ENCODE measurements at places on chromosomes 1 and 21.

DNA sequence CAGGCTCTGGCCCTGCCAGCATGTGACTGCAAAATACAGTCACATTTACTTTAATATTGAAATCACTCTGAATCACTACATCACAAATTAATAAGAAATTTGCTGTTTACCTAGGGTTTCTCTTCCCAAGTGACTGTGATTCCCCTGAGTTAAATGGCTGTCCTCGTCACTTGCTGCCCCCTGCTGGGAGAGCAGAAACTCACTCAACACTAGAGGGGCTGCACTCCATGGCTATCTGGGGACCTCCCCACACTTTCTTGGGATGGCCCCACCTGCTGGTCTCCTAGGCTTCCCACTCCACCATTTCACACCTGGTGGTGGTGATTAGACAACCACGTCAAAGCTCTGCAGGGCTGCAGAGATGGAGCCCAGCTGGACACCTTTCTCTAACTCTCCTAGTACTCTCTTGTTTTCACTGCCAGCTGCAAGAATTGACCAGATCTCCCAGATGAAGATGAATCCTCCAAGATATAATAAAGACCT lies 63.4 kb downstream of the CD2 start:
- peak; percentile 85 for DNase-seq

DNA sequence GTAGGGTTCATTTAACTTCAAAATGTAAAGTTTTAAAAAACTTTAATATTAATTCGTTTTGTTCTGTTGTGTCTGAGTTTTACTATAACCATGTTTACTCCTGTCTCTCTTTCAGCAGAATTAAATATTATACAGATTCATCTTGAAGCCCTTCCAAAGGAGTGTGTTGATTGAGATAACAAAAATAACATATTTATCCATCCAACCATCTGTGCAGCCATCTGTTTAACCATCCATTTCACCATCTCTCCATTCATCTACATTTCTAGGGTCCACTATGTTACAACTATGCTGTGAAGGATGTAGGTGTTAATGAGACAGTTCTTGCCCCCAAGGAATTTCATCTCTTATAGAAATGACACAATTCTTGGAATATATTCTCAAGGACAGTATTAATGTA lies 36.0 kb upstream of the GNG12 start:
- no peak for DNase-seq

GRCh38 chr1:151326619-151327222 lies 495 bp downstream of the PI4KB start:
- DNase-seq, result peak; percentile 68

- DNase-seq, result peak; percentile 58
Observed at GRCh38 chr1:203593723-203594122, 32.9 kb upstream of the ATP2B4 start.

DNA sequence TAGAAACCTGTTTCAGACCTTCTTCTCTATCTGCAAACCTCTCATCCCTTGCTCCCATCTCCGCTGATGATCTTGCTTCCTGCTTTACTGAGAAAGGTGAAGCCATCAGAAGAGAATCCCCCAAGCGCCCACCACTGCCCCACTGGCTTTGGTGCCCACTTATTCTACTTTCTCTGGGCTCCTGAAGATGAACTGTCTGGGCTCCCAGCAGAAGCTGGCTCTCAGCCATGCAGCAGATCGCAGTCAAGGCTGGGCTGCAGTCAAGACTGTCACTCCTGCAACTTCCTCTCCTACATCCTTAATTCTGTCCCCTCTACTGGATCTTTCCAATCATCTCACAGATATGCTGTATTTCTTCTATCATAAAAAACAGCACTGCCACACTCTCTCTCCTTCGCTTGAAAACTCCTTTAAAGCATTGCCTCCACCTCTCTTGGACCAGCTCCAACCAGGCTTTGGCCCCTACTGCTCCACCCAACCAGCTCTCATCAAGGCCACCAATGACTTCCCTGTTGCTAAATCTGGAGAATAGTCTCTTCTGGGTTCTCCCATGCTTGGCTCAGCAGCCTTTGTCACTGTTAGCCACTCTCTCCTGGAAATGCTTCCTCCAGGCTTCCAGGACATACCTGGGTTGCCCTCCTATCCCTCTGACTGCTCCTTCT lies 25.8 kb downstream of the TRIM62 start:
- no peak for DNase-seq

- DNase-seq, result peak; percentile 30
Observed at GRCh38 chr1:27527223-27527889, 37.4 kb upstream of the WASF2 start.

DNA sequence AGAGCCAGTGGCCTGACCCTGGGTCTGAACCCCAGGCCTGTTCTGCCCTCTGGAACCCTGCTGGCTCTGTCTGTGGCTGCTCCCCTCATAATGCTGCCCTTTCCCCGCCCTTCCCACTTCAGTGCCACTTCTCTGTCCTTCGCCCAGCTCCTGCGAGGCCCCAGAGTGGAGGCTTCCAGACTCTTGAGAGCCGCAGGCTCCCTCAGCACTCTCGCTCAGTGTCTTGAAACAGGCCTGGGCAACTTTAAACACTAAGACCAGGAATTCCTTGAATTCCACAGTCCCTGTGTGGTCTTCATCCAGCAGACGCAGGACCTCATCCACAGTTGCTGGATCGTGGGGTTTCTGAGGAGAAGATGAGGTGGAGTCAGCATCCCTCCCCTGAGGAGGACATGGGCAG lies 3.5 kb downstream of the CRNN start:
- no peak for DNase-seq

DNA sequence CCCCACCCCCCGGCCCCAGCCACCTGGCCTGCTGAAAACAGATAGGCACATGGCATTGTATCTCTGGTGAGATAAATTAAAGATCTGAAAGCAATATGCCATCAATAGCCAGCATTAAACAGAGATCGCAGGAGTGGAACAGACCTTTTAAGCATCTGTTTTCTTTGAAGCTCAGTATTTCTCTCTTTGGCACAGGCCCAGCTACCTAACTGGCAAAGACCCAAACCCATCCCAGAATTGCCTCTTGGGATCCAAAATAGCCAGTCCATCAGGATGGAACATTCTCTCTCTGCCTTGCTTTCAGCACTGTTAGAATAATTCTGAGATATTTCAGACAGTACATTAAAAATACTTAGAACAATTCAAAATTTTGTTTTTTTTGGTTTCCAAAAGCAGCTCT lies 46.0 kb downstream of the KCNJ6 start:
- no peak for DNase-seq

GRCh38 chr1:111992476-111992875 lies 3.0 kb upstream of the KCND3 start:
- no peak for DNase-seq

- DNase-seq, result no peak
Observed at GRCh38 chr1:17233675-17234320, 15.1 kb upstream of the PADI3 start.

GRCh38 chr1:160416369-160416768 lies 16.0 kb downstream of the VANGL2 start:
- DNase-seq, result no peak

- DNase-seq, result no peak
Observed at GRCh38 chr21:38986406-38986805, 180.7 kb downstream of the ETS2 start.

DNA sequence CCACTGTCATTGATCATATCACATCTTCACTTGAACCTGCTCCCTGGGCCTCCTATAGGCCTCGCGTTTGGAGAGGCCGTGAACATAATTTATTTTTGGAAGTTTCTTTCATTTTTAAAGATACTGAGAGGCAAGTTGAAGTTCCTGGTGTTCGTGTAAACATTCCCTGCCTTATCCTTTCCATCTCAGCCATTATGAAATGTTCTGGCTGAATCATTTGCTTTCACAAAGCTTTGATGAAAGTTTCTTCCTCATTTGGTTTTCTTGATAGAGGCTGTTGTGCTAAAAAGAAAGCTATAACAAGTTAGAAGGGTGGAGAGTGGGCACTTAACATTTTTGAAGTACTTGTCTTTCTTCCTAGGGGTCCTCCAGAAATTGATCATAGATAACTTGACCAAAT lies 15.5 kb downstream of the CAMTA1 start:
- no peak for DNase-seq

- no peak for DNase-seq
Observed at GRCh38 chr1:213980906-213981305, 6.9 kb upstream of the PROX1 start.

DNA sequence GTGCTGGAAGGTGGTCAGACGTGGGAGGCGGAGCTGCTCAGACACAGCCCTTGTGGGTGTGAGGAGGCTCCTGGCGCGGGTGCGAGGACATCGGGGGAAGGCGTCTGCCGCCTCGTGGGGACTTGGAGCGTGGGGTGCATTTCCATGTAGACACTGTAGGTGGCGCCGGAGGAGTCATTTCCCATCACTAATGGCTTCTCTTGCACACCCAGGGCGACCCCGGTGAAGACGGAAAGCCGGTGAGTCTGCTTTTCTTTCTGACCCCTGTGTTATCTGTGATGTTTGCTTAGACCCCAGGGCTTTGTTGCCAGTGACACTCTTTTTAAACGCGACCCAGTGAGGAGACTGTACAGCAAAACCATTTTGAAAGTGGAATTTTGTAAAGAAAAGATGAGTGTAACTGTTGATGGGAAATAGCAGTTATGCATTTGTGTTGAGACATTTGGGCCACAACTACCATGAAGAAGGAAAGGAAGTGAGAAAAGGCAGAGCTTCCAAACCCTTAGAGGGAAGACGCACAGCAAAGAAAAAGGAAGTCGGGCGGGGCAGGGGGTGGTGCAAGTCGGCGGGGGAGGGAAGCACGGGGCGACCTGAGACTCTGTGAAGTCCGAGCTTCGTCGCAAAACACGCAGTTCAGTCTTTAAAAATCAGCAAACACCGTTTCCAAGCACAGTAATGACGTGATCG lies 64.0 kb downstream of the SLC19A1 start:
- peak; percentile 85 for DNase-seq

DNA sequence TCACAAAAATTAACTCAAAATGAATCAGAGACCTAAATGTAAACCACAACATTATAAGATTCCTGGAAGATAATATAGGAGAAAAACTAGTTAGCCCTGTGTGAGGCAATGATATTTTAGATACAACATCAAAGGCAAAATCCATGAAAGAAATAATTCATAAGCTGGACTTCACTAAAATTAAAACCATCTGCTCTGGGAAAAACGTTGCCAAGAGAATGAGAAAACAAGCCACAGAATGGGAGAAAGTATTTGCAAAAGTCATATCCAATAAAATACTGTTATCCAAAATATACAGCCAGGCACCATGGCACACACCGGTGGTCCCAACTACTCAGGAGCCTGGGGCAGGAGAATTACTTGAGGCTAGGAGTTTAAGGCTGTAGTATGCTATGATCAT lies 70.3 kb downstream of the SYF2 start:
- DNase-seq, result no peak

DNA sequence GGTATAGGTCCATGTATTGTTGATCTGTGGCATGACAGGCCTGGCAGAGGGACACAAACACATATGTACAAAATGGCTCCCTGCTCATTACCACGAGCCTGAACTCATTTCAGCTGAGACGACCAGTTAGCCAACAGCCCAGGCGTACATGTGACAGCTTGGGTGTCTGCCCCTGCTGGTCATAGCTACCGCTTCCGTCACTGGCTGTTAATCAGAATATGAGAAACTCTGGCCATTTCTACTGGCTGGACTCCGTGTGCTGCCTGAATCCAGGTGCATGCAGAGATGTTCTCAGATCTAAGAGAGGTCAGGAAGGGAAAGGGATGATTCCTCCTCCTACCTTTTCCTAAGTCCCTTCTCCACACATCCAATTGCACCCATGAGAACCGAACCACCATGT lies 144.5 kb downstream of the PBX1 start:
- no peak for DNase-seq

DNA sequence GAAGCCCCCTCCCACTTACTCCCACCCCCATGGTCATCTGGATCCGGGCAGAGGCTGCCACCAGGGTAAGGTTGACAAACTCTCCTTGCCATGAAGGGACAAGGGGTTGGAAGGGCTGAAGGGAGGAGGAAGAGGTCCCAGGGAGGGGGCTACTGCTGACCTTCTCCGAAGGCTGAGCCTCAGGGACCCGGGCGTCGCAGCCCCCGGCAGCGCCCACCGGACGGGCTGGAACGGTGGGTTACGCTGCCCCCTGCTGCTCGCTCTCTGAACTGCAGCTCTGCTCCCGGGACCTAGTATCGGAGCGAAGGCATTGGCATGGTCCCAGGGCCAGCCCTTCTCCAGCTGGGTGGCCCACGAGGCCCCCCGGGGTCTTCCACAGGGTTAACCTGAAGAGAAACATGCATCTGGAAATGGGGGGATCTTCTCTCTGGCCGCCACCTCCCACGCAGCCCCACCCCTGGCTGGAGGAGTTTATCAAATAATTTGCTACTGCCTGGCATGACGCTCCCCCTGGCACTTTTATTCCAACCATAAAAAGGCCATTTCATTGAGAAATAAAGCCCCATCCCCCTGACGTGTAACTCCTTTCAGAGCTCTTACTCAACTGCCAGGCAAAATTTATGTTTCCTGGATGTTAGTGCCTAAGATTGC lies 70.4 kb upstream of the TARDBP start:
- peak; percentile 67 for DNase-seq

DNA sequence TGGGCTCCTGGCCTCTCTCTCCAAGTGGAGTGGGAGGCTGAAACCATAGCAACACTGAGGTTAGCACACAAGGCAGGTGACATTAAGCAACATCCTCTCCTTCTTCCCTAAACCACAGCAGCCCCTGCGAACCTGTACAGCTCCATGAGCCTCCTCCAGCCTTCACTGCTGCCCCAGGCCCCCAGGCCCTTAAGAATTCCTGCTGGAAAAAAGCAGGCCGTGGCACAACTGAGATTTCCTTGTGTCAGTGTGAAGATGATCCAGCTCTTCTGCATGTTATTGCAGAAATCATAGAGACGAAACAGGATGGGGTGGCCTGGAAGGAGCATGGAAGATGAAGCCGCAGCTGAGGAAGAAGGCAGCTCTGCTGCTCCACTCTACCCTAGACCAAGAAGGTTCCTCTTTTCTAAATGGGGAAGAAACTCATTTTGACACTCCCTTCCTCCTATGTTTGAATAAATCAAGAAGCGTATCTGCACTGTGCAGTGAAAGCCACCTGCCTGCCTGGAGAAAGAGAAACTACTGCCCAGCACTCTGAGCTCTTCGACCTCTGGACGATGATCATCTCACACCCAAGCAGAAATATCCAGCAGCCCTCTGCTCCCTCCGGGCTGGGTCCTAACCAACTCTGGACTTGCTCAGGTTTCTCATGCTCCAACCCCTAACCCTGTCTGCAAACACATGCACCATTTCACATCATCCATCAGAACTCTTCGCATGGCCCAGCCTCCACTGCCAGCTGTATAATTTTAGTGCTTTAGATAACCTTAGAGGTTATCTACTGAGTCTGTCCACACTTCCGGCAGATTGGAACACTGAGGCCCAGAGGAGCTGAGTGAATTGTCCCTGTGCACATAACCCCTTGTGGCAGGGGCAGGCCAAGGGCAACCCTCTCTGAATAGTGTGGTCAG lies 20.7 kb downstream of the SH3BP5L start:
- DNase-seq, result no peak

DNA sequence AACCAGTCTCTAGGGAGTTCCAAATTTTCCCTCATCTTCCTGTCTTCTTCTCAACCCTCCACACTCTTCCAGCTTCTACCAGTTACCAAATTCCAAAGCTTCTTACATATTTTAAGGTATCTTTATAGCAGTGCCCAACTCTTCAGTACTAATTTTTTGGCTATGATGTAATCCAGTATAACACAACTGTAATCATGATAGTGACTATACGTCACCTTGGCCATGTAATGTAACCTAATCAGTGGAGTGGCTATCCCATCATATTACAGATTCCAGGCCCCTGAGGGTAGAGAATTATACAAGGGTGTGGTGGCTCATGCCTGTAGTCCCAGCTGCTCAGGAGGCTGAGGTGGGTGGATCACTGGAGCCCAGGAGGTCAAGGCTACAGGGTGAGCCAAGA lies 143.2 kb downstream of the CLEC20A start:
- DNase-seq, result no peak

- no peak for DNase-seq
Observed at GRCh38 chr1:113488576-113489177, 98.4 kb downstream of the MAGI3 start.

Measured in stimulated activated CD4-positive, alpha-beta T cell treated with anti-CD3 and anti-CD28 coated beads, Interleukin-4, amount 100 ng/mL, for 24 hours (primary cell).